NCI-H2029 treated with DMSO at 0.1 percent for 48 hours (cell line): ENCODE measurements at places on chromosomes 5 and 9.
A peak's percentile ranks its signal among the peaks of the same experiment; 100 is the strongest.

GRCh38 chr5:138495351-138495750 is 30.1 kb downstream of the EGR1 start:
- no peak for DNase-seq

GRCh38 chr9:13567833-13568232 is 288.3 kb upstream of the MPDZ start:
- no peak for DNase-seq

DNA sequence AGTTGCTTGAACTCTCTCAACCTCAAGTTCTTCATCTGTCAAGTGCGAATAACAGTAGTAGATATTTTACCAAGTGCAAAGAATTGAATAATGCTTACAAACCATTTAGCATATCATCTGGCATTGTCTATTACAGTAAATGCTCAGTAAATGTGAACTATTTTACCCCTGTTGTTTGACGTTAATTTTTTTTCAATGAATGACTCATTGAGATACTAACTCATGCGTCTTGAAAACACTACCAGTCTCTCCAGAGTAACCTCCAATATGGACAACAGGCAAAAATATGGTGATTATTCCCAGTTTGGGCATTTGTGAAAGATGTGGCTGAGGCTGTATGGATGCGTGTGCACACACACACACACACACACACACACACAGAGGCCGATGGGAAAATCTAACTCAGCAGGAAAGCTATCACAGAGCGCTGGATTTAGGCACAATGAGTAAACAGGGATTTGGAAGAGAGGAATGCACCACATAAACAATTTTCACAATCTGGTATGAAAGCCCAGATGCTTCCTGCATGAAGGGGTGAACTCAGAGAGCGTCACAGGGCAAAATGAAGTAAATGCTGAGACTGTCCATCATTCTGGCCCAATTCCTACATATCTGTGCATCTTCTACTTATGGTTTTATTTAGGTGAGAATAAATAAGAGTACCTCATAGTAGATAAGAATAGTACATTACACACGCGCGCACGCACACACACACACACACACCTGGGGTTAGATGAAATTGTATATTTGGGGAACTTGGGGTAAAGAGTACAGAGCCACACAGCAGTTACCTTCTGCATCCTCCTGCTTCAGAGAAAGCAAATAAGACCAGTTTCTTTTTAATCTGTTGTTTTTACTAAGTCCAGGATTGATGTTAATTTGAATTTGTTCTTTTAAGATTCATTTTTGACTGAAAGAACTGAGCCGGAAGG is 128.7 kb downstream of the PALM2AKAP2 start:
- DNase-seq, result no peak

GRCh38 chr5:137095597-137095996 is 403.5 kb downstream of the SPOCK1 start:
- no peak for DNase-seq

DNA sequence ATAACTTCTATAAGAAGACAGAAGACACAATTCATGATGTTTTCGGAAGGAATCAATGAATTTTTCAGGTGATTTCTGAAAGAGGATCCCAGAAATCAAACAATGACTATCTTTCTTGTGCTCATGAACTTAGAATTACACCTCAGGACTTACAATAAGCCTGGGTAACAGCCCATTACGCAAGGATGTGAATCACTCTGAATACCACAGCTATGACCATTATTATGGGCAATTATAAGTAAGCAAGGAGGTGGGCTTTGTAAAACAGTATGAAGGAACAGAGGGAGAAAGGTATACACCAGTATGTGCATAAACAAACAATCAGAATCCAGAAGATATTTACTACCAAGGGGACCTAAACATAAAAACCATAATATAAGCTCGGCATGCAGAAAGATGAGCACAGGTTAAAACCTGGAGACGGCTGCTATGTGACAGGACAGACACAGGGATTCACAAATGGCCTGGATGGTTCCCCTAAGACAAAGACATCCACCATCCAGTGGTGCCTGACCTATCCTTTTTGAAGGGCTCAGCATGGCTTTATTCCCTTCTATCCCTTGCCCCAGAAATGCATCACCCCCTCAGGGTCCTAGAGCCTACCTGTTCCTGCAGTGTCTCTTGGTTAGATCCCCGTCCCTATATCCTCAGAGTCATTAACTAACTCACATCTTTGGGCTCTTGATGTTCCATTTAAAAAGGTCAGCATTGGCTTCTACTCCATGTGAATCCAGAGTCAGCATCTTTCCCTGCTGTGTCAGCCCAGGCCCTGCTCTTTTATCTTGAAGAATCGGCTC is 21.8 kb upstream of the PPP2CA start:
- DNase-seq, result no peak

DNA sequence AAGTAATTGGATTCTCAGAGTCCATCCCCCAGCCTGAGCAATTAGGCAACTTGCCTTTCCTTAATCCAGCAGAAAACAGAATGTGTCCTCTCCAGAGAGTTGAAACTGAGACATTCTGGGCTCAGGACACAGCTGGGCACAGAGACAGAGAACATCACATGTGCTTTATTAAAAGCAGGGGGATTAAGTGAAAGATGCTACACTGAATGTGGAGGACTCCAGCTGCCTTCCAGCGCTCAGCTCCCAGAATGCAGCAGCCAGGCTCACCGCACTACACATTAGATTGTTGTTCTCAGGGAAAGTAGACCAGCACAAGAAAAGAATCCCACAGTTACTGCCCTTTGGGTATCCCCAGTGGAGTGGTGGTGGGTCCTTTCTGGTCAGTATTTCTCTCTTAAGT is 141.6 kb upstream of the IL12B start:
- no peak for DNase-seq

DNA sequence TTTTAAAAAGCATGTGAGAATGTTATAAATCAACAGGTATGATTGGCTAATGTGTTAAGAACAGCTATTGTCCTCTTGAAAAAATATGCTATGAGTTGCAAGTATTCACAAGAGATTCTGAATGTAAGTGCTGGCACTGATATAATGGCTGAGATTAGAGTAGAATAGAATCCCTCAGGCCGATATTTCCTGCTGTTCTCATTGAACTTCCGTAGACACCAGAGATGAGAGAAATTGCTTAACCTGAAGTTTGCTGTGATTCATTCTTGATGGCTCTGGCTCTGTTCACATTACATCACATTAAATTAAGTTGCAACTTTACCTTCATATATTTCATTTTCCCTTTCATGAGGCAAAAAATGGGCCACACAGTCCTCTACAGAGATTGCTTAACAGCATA is 114.5 kb downstream of the BAAT start:
- no peak for DNase-seq

- DNase-seq, result peak; percentile 96
Observed at GRCh38 chr9:76456202-76456926, 2.6 kb upstream of the GCNT1 start.

DNA sequence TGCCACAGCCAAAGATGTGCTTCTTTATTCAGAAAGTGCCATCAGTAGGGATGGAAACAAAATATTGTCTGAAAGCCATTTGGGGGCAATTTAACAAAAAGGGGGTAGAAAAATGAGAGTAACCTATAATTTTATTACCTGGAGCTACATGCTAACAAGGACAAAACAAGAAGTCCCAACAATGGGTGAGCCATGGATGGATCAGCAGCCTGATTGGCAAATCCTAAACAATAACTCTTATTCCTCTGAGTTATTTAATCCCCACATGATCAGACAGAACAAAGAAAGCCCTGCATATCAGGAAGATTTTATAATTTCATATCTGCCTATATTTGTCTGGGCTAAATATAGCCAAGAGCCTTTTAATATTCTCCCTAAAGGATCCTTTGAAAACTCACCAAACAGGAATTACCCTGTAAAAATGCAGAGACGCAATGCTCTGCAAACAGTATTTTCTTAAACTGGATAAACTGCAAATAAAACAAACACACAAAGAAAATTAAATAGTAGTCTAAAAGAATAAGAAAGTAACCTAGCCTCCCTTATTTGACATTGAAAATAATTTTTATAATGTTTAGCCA is 483.4 kb downstream of the ZNF608 start:
- no peak for DNase-seq

DNA sequence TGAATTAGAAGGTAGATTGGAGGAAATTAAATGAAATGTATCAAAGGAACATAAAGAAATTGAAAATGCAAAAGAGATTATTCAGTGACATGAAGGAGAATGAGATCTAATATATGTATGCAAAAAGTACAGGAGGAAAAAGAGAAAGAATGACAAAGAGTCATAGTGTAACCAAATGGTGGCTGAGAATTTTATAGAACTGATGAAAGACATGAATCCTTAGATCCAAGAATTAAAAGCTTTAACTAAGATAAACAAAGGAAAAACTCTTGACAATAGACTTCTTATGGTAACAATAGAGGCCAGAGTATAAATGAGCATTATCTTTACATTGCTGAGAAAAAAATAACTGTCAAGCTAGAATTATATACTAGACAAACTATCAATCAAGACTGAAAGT is 505.4 kb upstream of the CD180 start:
- DNase-seq, result no peak

GRCh38 chr5:61217214-61217613 is 54.9 kb upstream of the SMIM15 start:
- no peak for DNase-seq

DNA sequence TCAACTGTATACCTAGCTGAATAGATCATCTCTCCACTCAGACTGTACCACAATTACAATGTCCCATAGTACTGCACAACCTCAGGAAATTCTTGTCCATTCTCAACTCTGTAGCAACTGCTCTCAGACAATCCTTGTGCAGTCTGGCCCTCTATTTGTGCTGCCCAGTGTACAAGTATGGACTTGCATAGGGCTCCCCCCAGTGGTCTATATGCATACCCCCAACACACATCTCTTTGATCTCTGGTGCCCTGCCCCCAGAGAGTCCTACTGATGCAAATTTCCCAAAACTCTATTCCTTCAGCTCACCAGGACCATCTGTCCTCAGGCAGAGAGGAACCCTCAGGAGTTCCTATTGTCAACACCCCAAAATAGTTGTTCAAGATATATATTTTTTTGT is 205.3 kb downstream of the SLCO4C1 start:
- peak; percentile 35 for DNase-seq

GRCh38 chr5:147189109-147189424 is 45.8 kb upstream of the STK32A start:
- no peak for DNase-seq

- DNase-seq, result peak; percentile 44
Observed at GRCh38 chr5:135203593-135204036, 169.6 kb upstream of the PITX1 start.

DNA sequence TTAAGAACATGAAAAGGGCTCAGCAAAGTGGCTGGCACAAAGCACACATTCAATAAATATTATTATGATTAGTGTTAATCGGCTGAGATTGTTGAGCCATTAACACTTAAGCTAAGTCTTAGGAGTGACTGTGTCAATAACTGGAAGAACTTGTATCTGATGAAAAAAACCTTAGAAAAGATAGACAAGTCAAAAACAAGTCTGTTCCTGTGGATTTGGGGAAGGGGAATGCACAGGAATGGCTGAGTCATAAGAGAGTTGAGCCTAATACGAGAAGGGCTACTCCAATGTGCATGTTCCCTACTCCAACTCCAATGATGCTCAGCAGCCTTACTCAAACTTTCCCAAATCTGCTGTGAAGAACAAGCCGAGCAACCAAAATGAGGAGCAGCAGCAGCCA is 53.9 kb downstream of the MED27 start:
- no peak for DNase-seq

- no peak for DNase-seq
Observed at GRCh38 chr5:104184264-104184663, 621.7 kb upstream of the NUDT12 start.

DNA sequence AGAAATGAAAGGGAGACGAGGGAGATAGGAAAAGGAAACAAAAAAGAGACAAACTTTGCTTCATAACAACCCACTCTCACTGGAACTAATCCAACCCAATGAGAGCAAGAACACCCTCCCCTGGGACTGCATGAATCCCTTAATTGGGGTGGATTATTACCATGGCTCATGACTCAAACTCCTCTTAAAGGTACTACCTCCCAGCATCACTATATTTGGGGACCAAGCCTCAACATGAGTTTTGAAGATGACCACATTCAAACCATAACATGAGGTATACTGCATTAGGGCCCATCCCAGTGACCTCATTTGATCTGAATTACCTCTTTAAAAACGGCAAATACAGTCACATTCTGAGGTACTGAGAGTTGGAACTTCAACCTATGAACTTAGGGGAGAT is 8.0 kb downstream of the MTAP start:
- no peak for DNase-seq

GRCh38 chr5:179120951-179121666 is 60.9 kb downstream of the ZNF354C start:
- no peak for DNase-seq

GRCh38 chr5:74040065-74040551 is 414.1 kb downstream of the ARHGEF28 start:
- DNase-seq, result peak; percentile 75

DNA sequence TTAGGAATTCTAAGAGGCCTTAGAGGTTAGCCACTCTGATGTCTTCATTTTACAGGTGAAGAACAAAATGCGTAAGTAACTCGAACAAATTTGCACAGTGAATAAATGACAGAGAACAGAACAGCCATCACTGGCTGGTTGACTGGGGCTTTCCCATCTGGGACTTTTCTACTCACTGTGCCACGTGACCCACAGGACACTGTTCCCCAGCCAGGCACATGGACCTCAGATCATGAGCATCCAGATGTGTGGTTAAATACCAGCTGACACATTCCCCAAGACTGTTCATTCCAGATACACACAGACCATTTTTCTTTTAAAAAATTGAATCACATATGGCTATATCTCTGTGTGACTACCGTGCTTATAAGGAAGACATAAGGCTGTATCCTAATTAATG is 25.8 kb upstream of the MED10 start:
- no peak for DNase-seq

- DNase-seq, result no peak
Observed at GRCh38 chr5:124185716-124186115, 560.7 kb downstream of the ZNF608 start.

DNA sequence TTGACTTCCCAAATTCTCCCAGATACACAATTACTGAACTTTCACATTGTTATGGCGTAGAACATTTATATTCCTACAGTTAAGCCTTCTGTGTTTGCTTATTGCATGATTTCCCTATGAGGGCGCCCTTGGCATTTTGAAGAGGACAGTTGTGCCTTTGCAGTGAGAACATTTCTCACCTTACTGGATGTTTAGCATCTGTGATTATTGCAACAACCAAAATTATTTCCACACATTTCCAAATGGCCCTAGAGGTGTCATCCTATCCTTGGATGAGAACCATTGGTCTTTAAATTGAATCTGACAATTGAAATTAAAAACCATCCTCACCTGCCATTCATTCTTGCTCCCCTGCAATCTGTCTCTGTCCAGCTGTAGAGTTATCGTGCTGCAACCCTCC is 104.0 kb downstream of the MAMDC2 start:
- DNase-seq, result no peak

- no peak for DNase-seq
Observed at GRCh38 chr9:125497906-125498305, 209.1 kb downstream of the MAPKAP1 start.

DNA sequence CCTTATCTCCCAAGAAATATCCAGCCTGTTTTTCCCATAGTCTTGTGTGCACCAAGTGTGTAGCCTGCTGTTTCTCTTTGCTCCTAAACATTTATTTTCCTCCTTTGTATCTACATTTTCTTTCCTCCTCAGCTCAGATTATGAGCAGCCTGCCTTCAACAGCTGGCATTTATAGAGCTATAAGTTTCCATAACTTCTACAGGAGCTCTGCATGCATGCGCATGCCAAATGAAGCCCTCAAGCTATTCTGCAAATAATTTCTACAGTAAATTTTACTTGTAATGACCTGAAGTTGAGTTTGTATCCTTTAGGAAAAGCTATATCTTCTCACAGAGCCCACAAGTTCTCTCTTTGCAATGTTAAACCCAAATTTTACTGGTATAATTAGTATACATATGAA is 699.5 kb downstream of the CETN3 start:
- no peak for DNase-seq

- no peak for DNase-seq
Observed at GRCh38 chr5:56587381-56588130, 227.8 kb upstream of the MAP3K1 start.
